Stimulated activated naive CD4-positive, alpha-beta T cell (primary cell): ENCODE measurements at places on chromosomes 6 and 20.
A peak's percentile ranks its signal among the peaks of the same experiment; 100 is the strongest.

DNA sequence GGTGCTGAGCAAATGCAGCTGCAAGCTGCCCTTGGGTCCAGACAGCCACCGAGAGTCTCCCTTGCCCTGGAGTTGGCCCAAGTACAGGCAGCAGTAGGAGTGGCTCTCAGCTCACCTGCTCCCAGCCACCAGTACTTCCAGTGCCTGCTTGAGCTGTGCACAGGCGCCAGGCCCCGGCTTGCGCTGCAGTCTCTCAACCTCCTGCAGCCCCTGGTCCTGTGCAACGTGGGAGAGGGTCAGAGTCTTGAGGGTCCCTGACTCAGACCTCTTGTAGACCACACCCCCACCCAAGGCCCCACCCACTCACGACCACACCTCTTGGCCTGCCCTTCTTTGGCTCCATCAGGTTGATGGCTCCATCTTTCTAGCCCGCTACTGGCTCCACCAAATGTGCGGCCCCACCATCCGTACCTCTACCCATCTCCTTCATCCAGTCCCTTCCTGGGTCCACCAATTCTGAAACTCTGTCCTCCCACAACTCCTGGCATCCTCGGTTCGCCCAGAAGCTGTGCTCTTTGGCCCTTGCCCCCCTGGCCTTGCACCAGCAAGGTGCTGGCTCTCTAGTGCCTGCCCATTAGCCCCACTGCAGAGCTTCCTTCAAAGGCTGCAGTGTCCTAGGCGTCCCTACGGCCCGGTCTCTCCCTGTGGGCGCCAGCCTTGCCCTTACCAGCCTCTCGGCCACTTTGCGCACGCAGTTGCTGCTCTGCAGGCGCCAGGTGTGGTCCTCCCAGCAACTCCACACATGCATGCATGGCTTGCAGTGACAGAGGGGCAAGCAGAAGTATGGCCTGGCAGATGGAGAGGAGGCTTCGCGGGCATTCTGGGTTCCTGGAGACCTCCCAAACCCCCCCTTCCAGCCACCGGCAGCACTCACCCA is 16.5 kb upstream of the SPAG4 start:
- no peak for DNase-seq

DNA sequence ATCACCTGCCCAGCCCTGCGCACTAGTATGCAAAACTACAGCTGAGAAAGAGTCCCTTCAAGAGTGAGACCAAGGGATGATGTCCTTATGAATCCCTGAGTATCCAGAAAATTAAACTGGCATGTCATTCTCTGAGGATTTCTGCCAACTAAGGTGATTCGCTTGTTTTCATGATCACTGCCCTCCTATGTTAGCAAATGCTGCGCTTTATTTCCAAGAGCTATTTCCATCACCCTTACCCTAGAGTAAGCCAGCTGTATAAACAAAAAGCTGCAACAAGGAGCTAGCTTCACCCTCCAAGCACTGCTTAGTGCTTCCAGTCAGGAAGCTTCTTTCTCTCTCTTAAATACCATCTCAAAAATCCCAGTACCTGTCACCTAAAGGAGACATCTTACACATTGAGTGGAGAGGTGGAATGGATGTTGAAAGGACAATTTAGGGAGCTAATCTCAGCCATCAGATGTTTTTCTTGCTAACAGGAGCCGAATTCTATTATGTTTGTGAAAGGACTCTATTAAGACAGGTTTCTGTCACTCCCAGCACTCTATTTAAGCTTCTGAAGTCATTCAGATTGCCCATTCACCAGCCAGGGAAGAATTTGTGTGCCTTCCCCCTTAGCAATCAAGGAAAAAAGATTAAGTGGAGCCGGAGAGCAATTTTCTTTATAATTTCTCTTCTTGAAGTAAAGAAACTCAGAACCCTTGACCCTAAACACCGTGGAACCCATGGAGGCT is 322.2 kb downstream of the NRN1 start:
- no peak for DNase-seq

DNA sequence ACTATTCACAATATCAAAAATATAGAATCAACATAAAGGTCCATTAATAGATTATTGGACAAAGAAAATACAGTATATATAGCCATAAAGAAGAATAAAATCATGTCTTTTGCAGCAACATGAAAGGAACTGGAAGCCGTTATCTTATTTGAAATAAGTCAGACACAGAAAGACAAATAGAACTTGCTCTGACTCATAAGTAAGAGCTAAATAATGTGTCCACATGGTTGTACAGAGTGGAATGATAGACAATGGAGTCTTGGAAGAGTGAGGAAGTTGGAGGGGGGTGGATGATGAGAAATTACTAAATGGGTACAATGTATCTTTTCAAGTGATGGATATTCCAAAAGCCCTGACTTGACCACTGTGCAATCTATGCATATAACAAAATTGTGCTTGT is 613.5 kb downstream of the PHF3 start:
- DNase-seq = no peak

- no peak for DNase-seq
Observed at GRCh38 chr6:16181439-16182297, 52.8 kb downstream of the MYLIP start.

- DNase-seq = no peak
Observed at GRCh38 chr6:158625881-158626305, 18.6 kb downstream of the DYNLT1 start.

- DNase-seq = no peak
Observed at GRCh38 chr6:30615219-30615957, 1.7 kb downstream of the PPP1R10 start.

DNA sequence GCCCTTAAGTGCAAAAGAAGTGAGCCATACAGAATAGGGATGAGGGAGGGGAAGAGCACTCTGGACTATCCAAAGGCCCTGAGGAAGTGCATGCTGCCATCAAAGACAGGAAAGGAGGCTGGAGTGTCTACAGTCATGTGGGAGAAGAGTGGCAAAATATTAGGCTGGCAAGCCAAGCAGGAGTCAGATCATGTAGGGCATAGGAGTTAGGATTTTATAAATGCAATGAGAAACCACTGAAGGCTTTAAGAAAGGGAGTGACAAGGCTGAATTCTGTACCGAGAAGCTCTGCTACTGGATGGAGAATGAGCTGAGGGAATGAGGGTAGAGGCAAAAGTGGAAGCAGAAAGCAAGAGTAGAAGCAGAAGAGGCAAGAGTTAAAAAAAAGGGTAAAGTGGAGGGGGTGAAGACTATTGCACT is 2.3 kb downstream of the ZSCAN31 start:
- DNase-seq = no peak

DNA sequence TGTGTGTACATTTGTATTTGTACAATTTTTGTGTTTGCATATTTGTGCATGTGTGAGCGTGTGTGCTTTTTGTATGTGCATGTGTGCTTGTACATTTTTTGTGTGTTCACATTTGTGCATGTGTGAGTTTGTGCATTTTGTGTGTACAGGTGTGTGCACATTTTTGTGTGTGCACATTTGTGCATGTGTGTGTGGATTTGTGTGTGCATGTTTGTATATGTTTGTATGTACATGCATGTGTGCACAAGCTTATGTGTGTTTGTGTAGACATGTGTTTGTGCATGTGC is 28.9 kb downstream of the PRR18 start:
- no peak for DNase-seq

GRCh38 chr6:35808688-35809087 is 3.5 kb downstream of the LHFPL5 start:
- no peak for DNase-seq

GRCh38 chr6:137415127-137415833 is 78.9 kb downstream of the OLIG3 start:
- DNase-seq = peak; percentile 23

- no peak for DNase-seq
Observed at GRCh38 chr6:14254505-14254904, 136.9 kb downstream of the CD83 start.

DNA sequence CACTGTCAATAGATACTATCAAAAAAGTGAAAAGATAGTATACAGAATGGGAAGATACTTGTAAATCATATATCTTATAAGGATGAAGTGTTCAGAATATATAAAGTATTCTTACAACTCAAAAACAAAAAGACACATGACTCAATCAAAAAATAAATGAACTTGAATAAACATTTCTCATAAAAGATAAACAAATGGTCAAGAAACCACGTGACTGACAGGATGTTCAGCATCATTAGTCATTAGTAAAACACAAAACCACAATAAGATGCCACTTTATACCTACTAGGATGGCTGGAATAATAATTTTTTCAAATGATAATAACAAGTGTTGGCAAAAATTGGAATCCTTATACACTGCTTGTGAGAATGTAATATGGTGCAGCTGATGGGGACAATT is 729.1 kb upstream of the HS3ST5 start:
- no peak for DNase-seq

DNA sequence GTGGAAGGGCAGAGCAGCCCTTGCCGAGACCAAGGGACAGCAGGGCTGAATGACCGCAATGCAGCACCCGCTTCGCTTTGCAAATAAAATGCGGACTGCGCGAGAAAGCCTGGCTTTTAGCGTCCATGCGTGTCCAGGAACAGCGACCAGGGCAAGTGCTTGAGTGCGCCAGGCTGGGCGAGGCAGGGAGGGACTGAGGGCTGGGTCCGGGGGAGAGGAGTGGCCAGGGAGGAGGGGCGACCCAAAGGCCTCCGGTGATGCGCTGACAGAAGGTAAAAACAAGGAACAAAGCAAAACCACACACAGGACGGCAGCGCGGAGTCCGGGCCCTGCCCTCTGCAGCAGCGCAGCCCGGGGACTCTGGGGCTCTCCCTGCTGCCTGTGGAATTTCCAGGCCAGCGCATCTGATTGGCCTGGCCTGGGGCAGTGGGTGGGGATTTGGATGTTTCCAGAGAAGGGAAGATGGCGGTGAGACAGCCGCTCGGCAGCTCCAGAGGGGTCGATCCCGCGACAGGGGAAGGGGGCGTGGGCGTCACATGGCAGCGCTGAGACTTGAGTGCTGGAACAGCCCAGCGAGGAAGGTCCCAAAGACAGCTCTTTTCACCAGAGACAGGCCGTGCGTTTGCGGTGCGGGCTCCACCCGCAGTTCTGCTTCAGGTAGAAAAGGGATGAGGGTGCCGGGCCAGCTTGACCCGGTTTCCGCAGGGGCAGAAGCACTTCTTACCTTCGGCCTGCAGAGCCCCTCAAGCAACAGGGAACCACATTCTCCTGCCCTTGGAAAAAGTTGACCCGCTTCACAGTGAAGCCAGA is 51.8 kb downstream of the SSR1 start:
- DNase-seq = peak; percentile 29

DNA sequence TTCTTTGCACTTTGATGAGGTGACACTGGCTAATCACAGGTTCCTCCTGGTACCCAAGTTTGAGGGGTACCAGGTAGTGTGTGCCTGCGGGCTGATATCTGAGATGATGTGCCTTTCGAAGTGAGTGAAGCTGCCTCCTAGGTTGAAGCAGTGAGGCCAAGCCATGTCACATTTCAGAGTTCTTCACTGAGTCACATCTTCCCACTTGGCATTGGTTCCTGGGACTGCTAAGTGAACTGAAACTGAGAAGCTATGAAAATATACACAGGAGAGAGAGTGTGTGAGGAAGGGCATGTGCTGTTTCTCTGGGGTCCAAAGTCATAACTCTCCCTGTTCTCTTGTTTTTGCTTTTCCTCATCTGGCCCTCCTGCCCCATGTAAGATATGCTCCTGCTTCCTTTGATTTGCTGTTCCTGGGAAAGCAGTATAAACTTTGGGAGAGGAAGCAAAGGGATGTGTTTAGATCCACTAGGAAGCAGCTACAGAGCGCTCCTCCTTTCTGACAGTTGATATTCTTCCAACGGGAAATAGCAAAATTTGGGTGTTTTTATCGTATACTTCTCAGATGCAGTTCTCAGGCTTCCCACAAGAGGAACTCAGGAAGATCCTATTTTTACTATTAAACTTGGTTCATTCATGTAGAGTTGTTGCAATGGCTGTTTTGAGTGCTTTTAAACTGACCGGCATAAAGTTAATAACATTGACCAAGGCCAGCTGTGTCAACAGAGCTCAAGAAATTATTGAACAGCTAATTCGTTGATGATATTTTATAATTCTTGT is 153.7 kb downstream of the MOXD1 start:
- DNase-seq = no peak

GRCh38 chr20:47551841-47552240 is 50.2 kb downstream of the NCOA3 start:
- DNase-seq = no peak

DNA sequence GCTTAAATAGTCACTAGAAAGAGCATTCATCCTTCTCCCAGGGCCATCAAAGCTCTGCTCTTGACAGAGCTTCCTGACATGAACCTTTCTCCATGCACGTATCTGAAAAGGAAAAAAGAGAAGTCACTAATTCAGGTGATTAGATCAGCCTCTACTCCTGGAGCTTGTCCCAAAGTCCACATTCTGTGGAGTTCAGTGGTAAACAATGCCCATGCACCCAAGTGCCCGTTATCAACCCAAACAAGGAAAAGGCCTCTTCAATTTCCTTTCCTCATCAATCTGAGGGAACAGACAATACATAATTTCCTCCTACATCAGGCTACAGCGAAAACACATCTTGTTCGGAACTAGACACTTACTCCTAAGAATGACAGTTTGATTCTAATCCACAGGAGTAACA is 129.2 kb upstream of the PCSK2 start:
- DNase-seq = no peak

DNA sequence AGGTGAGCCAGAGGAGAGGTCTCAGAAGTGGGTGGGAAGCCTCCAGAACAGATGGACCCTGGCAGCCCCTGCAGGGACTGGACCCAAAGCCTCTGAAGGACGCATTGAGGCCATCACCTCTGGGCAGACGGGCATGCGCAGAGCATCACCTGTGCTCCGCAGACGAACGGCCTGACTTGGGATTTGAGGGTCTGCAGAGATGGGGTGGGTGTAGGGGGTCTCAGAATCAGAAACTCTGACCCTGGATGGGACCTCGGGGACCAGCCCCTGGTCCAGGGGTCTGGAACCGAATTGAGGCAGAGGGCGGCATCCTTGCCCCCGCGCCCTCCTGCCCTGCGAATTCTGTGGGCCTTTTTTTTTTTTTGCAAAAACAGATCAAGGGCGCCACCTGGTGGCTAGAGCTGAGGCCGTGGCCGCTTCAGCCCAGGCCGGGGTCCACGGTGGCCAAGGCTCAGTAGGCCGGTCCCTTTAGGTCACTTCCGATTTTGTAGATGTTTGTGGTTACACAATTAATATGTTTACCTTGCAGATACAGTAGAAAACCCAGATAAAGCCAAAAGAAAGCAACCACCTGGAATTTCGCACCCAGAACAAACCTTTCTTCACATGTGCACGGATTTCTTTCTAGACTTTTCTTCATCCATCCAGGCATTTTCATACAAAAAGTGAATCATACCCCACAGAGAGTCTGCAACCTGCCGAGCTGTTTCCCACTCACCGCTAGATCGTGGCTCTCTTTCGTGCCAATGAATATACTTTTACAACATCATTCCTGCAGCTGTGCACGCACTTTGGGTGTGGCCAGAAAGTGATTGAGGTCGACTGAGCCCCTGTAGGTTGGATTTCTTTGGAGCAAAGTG is 25.9 kb downstream of the ZBP1 start:
- DNase-seq = peak; percentile 30

- no peak for DNase-seq
Observed at GRCh38 chr6:73903155-73903554, 207.2 kb downstream of the CD109 start.

- DNase-seq = no peak
Observed at GRCh38 chr20:58536289-58536688, 21.1 kb upstream of the APCDD1L start.

DNA sequence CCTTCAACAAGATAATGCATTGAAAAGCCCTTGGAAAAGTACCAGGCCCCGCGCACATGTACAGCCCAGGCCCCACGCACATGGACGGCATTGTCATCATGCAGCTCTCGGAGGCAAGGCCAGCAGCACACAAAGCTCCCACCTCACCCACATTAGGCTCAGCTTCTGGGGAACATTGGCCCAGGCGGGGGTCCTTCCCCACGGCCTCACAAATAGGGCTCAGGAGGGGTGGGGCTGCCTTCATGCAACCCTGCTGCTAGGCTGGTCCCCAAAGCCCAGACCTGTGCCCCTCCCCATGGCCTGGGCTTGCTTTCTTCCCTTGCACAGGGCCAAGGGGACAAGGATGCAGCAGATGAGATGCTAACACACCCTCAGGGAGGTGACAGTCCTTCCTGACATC is 26.7 kb downstream of the NPEPL1 start:
- DNase-seq = no peak
